ENCODE measurements at places on chromosomes 3 and 15.

DNA sequence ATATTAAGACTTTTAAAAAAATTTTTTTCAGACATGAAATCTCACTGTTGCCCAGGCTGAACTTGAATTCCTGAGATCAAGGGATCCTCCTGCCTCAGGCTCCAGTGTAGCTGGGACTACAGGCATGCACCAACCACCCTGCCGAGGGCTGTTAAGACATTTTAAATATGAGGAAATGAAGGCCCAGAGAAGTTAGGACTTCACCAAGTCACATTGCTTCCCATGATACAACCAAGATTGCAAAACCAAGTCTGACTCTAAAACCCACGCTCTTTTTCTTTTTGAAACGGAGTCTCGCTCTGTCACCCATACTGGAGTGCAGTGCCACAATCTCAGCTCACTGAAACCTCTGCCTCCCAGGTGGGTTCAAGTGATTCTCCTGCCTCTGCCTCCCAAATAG, 28.0 kb downstream of the PTPN9 start:
- no peak for DNase-seq

GRCh38 chr3:62184559-62184958, 188.8 kb downstream of the FEZF2 start:
- no peak for DNase-seq

DNA sequence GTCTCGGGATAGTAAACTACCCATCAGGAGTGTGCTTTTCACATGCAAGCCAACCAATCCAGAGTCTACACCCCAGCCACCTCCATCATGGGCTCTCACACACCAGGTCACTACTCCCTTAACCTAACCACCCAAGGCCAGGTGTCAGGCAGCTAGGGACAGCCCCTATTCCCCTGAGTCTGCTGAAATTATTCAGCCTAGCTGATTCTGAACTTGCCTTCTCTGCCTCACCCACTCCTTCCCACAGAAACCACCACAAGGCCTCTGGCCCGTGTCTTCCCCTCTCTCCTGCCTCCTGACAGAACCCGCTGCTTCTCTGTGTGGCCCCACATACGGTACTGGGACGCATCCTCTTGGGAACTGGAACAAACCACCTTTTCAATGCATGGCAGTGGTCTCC, 82.1 kb downstream of the PCSK6 start:
- no peak for DNase-seq

- DNase-seq: no peak
These were observed 53.5 kb downstream of the CCDC33 start for GRCh38 chr15:74289671-74290070.

- DNase-seq: no peak
These were observed 65.1 kb downstream of the GAP43 start for GRCh38 chr3:115688418-115688817.

DNA sequence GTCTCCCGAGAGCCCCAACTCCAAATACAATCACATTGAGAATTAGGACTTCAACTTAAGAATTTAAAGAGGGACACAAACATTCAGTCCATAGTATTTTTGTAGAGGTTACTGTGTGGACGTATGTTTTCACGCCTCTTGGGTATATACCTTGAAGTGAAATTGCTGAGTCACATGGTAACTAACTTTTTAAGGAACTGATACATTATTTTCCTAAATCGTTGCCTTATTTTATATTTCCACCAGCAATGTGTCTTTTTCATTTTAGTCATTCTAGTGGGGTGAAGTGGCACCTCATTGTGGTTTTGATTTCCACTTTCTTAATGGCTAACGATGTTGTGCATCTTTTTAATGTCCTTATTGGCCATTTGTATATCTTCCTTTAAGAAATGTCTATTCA, 11.8 kb downstream of the PARP15 start:
- no peak for DNase-seq

GRCh38 chr3:103055021-103055520, 620.3 kb downstream of the ZPLD1 start:
- no peak for DNase-seq

DNA sequence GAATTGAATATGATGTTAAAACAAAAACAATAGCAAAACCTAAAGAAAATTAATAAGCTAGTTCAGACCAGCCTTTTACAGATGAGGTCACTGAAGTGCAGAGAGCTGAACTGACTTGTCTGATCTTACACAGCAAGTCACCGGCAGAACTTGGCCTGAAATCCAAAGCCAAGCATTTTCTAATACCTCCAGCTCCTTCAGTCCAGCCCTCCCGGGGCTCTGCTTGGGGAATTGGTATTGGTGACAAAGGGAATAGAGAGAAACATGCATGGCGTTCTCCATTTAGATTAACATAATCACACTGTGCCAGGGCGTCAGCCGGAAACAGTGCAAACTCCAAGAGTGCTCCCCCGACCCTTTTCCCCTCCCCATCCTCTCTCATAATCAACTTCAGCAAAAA, 14.1 kb upstream of the ZSCAN2 start:
- DNase-seq: no peak
